ENCODE measurements at places on chromosomes 5 and 9.

DNA sequence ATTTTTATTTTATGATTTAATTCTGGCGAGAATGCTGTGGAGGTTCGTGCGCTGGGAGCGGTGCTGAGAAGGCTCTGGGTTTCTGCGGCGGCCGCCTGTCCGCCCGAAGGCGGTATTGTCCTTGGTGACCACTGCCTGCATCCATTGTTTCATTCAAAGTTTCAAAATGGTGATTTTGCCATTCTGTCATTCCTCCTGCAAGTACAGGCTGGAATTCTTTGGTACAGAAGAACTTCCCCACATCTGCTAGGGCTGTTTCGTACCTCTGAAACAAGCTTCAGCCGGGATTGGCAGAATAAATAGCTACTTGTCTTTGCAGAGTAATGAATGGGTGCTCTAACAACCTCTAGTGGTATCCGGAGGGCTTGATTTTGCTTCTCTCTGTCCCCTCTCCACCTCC, 112.6 kb upstream of the CACNA1B start:
- no peak for DNase-seq

DNA sequence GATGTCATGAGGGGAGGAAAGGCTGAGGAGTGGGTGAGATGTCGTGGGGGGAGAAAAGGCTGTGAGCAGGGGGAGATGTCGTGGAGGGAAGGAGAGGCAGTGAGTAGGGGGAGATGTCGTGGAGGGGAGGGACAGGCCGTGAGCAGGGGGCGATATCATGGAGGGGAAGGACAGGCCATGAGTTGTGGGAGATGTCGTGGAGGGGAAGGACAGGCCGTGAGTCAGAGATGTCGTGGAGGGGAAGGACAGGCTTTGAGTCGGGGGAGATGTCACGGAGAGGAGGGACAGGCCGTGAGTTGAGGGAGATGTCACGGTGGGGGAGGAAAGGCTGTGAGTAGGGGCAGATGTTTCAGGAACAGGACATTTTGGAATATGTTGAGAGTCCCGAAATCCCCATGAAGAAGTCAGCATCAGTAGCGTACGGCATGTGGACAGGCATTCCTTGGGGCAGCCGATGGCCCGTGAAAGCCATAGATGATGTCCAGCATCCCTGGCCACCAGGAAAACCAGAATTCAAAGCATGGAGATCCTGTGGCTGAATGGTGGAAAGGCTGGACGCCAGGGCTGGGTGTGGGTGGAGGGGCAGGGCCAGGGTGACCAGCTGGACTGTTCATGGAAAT, 8.3 kb upstream of the SLC6A19 start:
- DNase-seq, result no peak

DNA sequence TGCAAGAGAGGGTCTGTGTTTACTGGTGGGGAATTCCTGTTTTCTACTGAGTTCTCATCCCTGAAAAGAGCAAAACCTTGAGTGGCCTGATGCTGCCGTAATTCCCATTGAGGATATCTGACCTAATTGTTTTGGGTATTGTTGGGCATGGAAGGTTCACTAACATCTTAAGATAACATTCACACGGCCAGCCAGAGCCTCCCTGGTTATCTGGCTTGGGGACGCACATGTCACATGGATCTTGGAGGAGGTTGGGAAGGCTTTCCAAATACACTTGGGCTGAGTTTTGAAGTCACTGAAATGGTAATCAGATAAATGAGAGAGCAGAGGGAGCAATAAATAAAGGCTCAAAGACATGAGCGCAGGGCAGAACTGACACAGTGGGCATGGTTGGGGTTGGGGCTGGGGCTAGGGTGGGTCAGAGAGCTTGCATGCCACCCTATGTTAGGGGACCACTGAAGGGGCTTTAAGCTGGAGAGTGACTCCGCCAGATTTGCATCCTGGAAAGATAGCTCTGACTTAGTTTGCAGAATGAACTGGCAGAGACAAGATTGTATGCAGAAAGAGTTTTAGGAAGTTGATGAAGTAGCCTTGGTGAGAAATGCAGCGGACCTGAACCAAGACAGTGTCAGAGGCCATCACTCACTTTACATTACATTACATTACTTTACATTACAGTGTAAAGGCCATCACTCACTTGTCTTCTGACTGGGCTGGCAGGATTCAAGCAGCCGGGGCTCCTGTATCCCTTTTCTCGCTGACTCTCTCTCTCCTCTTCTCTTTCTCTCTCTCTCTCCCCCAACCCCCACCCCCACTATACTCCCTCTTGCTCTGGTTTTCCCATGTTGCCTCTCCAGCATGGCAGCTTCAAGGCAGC, 24.2 kb downstream of the SLC1A1 start:
- DNase-seq, result no peak

- no peak for DNase-seq
Measured at GRCh38 chr5:111252799-111253545, 28.8 kb downstream of the CAMK4 start.

- no peak for DNase-seq
Measured at GRCh38 chr5:22722491-22722890, 130.7 kb downstream of the CDH12 start.

GRCh38 chr9:92590377-92590776, 54.6 kb upstream of the ECM2 start:
- no peak for DNase-seq

DNA sequence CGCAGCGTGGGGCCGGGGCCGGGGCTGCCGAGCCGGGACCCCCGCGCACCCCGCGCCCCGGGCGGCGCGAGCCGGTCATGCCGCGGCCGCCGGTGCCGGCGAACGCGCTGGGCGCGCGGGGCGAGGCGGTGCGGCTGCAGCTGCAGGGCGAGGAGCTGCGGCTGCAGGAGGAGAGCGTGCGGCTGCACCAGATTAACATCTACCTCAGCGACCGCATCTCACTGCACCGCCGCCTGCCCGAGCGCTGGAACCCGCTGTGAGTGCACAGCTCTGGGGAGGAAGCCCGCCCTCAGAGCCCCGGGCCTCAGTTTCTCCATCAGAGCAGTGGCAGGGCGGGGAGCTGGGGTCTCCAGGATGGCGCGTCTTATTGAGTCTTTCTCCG, 335 bp downstream of the GALNT12 start:
- no peak for DNase-seq

GRCh38 chr5:157217289-157218024, 36.8 kb downstream of the ITK start:
- DNase-seq, result peak; percentile 36

DNA sequence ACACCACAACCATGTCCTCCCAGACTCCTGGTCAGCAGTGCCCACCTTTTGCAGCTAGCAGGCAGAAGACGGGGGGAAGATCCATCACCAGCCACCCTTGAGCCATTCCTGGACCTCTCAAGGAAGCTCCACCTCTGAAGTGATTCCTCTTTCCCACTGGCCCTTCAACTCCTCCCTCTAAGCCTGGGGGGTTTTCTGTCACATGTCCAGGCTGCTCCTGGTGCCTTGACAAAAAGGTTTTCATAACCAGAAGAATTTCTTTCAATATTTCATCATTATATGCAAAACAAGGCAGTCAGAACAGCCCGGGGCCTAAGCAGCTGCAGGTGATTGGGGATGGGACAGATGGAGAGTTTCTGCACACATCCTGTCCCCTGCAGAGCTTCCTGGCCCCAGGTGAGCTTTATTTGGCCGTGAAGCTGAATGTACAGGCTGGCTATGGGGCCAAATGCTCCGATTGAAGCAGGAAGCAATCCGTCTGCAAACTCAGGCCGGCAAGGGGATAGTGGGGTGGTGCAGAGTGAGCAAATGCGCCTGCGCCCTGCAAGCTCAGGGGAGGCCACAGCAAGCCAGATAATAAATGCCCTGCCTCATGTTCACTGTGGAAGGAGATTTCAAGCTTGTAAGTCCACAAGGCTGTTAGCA, 173.5 kb downstream of the C5orf15 start:
- no peak for DNase-seq

DNA sequence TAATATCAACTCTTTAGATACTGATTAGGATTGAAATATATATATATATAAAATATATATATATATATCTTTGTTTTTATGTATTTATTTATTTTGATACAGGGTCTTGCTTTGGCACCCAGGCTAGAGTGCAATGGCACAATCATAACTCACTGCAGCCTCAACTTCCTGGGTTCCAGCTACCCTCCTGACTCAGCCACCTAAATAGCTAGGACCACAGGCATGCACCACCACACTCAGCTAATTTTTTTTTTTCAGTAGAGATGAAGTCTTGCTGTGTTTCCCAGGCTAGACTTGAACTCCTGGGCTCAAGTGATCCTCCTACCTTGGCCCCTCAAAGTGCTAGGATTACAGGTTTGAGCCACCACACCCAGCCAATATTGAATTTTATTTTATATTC, 20.6 kb upstream of the CDH6 start:
- DNase-seq, result no peak

DNA sequence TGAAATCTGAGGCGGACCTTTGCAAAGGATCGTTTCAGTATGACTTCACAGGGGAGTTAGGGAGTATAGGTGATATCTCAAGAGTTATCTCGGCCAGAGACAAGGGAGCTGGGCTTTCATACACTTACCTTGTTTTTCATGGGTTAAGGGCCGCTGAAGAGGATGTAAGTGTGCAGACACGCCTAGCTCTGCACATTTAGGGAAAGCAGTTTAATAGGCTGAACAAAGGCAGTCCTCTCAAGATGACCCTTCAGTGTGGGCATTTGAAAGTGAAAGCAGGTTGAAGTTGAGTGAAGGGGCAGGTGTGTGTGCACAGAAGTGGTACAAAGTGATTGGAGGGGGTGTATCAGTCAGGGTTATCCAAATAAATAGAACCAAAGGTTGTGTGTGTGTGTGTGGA, 33.1 kb upstream of the PRXL2C start:
- no peak for DNase-seq

DNA sequence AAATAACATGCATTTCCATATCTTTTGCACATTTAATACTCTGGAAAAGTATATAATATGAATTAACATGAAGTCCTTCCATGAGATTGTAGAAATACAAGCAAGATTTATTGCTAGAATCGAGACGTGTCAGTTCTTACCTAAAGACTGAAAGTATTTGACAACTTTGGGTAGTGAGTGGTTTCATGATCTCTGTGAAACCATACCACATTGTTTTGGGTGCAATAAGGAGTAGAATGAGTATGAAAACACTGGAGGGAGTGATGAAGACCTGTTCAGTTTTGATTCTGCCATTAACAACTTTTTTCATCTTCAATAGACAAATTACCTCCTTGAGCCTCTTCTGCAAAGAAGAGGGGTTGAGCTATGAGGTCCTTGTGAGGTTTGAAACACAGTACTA, 133.7 kb downstream of the NUDT12 start:
- DNase-seq, result no peak

GRCh38 chr9:94999832-95000231, 273.3 kb downstream of the AOPEP start:
- no peak for DNase-seq

DNA sequence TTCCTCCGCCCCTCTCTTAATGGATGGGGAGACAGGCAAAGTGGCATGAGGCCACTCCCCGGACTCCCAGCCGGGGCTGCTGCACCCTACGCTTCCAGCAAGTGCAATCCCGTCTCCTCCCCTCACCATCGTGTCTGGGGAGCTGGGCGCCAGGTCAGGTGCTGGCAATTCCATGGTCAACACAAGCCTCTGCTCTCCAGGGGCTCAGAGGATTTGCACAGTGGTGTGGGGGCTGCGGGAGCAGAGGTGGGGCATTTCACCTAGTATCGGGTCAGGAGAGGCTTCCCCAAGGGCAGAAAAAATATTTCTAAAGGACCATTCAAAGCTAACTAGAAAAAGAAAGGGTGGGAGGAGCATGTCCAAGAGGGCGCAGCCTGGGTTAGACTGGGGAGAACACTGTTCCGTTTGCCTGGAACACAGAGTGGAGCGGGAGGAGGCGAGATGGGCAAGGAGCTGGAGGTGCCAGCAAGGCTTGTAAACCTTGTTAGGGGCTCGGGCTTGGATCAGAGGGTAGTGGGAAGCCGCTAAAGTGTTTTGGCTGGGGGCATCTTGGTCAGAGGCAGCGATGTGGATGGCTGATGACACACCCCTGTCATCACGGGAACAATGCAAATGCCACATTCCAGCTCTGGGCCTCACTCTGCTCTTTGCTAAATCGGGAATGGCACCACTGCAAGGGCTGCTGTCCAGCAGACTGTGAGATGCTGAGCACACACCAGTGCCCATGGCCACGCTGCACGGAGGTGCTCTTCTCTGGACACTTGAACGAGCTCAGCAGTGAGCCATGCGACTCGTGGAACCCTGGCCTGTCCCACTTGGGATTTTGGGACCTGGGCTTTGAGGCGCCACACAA, 191.7 kb downstream of the CDK5RAP2 start:
- DNase-seq, result no peak

All from activated effector memory CD4-positive, alpha-beta T cell treated with Interleukin-2 at 50 U/mL for 16 hours (primary cell).